ENCODE measurements at places on chromosomes 3 and 15.

DNA sequence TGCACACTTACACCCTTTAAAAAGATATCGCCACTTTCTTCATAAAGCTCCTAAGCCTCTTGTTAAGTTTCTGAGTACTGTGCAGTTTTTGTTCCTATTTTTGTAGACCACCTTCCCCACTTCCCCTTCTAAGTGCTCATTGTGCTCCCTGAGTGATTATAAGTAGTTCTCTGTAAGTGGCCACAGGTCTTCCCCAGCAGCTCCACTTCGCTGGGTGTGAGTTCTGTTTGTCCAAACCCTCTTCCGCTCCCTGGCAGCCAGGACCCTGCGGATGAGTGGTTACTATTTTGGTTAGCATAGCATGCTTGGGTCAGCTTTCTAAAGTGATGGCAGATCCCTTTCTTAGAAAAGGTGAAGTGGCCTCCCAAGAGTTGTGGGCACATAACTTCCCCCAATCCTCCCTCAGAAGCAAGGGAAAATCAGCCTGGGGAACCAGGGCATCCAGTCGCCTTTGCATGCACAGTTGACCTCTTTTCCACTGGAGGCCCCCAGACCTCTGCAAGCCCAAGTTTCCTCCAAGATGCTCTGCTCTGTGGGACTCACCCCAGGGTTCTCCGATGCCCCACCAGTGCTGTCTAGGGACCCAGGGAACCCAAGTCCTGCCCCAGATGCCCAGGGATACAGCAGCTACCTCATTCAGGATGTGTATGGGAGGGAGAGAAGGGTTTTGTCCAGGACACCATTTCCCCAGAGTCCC is 69.6 kb downstream of the ATP10A start:
- no peak for DNase-seq

DNA sequence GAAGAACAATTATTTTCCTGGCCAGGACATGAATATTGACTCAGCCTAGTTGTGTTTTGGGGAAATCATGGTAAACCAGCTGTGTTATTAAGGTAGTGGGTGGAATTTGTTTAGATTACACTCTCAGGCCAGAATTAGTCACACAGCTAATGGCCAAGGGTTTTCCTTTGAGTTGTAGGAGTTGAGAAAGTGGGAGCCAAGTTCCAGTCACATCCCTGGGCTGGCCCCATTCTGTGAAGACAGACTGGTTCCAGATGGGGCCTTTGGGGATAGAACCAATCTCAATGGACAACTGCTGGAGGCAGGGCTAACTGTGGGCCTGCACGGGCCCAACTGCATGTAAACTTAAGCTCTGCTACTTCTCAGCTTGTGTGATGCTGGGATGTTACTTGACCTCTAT is 1.4 kb upstream of the RASL12 start:
- DNase-seq = no peak

GRCh38 chr15:101156061-101156460 is 95.8 kb downstream of the CHSY1 start:
- no peak for DNase-seq

- DNase-seq = peak; percentile 58
Observed at GRCh38 chr15:98800437-98801233, 152.3 kb downstream of the IGF1R start.

GRCh38 chr3:46607603-46608028 is 4.7 kb upstream of the FAM240A start:
- DNase-seq = peak; percentile 35

- no peak for DNase-seq
Observed at GRCh38 chr15:90234096-90234988, at the start of gene GDPGP1. Gene GDPGP1, plus strand, starts transcription at chr15:90234209. Its CDS starts 6,700 bp downstream, at chr15:90240909.

DNA sequence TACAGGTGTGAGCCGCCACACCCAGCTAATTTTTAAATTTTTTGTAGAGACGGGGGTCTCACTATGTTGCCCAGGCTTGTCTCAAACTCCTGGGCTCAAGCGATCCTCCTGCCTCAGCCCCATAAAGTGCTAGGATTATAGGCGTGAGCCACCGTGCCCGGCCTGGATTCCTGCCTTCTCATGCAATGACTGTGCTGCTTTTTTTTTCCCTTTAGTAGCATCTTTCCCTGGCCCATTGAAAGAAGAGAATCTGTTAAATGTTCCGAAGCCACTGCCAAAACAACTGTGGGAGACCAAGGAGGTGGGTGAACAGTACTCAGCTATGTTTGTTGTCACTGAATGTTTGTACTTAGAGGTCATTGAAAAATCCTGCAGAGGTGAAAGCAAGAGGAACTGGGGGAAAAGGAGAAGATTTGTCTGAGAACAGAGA is 88.0 kb downstream of the CRTC3 start:
- DNase-seq = no peak

DNA sequence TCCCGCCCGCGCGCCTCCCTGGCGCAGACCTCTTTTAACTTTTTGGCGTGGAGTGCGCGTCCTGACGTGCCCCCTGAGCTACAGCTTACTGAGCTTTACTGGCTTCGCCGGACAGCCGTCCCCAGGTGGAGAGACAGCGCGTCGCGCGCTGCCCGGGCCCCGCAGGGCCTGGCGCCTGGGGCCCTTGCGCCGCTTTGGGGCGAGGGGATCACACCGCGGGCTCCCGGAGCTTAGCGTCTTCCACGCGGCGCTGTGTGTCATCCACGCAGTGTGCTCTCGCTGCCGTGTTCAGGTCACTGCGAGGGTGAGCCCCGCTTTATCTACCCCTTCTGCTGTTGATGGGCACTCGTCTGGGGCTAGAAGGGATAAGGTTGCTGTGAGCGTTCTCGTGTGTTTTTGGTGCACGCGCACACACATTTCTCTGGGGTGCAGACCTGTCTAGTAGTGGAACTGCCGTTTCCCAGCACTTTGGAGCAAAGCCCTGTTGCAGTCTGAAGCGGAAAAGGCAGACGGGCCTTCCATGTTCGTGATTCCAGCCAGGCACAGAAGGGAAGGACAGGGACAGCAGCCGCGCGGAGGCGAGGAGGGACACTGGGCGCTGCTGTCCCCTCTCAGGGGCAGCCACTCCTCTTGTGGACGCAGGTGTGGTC is 33.1 kb upstream of the ALDH1L1 start:
- no peak for DNase-seq

DNA sequence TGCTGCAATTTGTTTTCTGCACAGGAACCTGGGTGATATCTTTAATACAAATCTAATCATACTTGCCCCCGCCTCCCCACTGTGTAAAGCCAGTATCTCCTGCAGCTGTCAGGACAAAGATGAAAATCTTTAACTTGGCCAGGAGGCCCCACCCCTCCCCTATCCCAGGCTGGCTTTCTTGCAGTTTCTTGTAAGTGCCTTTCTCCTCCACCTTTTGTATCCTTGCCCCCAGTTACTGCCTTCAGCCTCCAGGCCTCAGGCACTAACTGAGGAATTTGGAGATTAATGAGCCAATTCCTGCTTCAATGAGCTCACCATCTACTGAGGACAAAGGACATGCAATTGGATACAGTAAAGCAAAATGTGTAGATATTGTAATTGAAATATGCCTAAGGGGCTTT is 6.5 kb downstream of the GCSAM start:
- DNase-seq = no peak

DNA sequence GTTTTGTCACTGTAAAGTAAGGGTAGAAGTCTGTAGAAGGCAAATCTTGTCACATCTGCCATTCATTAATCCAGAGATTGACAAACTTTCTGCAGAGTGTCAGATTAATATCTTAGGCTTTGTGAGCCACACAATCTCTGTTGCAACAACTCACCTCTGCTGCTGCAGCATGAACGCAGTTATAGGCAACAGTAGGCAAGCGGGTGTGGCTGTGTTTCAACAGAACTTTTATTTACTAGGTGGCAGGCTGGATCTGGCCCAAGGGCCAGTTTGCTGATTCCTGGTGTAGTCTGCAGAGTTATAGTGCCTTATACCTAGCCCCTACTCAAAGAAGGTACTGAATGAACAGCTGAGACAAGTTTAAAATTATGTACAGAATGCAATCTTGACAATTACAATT is 396.7 kb downstream of the FOXP1 start:
- no peak for DNase-seq

- DNase-seq = no peak
Observed at GRCh38 chr3:133092681-133093080, 54.5 kb downstream of the TMEM108 start.

- DNase-seq = no peak
Observed at GRCh38 chr3:187997490-187997889, 156.5 kb upstream of the LPP start.

DNA sequence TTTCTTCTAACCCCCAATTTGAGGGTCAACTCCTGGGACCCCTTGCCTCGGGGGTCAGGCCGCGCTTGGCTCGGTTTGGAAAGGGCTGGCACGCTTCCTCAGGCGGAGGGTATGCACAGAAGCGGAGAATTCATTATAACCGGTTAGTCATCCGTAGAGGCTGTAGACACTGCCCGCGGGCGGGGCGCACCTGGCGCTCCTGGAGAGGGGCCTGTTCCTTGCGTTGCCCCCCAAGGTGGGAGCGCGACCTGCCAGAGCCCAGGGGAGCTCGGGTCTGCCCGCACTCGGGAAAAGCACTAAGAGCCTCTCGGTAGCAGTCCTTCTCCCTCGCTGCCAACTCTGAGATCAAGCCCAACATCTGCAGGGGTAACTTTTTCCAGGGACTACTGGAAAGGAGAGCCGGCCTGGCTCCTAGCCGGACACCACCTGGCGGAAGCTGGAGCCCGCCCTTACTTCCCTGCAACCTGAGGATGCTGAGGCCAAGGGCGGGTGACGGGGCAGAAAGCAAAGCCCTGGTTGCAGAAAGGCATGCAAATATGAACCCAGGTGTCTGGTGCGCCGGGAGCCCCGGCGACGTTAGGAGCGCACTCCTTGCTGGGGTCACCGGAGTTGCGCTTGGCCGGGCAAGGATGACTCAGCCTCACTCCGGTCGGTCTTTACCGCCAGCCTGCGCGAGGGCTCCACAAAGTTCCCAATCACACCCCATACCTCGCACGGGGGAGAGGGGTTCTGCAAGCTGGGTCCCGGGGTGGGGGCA is 1.5 kb upstream of the CACNA2D3 start:
- DNase-seq = peak; percentile 33

GRCh38 chr3:51501833-51502561 is 2.2 kb upstream of the DCAF1 start:
- peak; percentile 87 for DNase-seq

DNA sequence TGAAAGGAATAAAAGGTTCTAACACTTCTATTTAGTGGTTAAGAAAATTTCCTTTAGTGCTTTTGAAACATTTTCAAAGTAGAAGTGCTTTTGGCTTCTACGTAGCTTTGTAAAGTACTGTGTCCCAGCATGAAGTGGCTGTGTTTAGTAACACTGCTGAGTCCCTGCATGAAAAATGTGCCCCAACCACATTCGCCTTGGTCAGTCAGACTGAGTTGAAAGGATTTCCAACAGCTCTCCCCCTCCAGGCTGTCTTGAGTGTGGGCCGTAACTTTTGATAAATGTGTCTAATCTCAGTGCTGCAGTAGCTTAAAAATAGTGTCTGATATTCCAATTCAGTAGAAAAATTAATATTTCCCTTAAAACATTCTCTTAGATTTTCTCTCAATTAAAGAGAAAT is 115.0 kb downstream of the NR1D2 start:
- DNase-seq = no peak

- DNase-seq = no peak
Observed at GRCh38 chr3:66237552-66237951, 16.8 kb downstream of the SLC25A26 start.

DNA sequence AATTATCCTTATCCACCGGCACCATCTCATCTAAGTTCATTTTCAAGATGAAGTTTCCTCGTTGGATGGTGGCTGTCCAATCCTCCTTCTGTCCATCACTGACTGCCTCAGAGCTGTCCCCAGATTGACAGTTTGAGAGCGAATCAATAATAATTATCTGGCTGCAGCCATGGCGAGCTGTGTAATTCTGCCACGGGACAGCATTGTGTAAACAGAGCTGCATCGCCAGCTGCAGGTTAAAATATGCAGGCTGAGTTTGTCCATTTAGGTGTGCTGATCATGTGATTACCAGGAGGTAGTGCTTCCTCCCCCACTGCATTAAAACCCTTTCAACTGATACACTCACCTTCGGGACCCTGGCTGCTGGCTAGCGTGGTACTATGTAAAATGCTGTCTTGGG is 461.9 kb upstream of the ONECUT1 start:
- DNase-seq = no peak

DNA sequence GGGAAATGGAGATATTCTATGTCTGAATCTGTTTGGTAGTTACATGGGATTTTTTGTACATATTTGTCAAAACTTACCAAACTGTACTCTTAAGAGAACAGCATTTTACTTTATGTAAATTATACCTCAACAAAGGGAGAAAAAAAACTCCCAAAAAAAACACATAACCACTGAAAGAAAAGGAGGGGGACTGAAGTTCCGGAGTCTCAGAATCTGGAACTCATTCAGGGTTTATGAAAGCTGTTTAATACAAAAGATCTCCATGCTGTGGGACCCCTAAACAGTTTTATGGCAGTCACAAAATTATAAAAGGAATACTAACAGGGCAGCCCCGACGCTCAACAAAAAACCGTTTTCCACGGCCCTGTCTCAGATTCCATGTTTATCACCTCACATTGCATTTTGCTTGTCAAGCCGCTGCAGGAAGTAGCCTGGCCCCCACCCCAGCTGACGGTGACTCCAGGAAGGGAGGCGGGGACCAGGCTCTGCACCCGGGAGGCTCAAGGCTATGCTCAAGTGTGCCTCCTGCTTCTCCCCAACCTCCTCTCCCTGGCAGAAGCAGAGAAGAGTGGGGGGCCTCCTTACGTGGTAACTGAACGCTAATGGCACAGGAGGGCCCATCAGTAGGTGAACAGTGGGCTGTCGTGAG is 29.3 kb downstream of the RFT1 start:
- no peak for DNase-seq

GRCh38 chr3:49727154-49727923 is 3.6 kb upstream of the GMPPB start:
- DNase-seq = no peak

GRCh38 chr3:89974903-89975519 is 867.6 kb downstream of the EPHA3 start:
- no peak for DNase-seq

DNA sequence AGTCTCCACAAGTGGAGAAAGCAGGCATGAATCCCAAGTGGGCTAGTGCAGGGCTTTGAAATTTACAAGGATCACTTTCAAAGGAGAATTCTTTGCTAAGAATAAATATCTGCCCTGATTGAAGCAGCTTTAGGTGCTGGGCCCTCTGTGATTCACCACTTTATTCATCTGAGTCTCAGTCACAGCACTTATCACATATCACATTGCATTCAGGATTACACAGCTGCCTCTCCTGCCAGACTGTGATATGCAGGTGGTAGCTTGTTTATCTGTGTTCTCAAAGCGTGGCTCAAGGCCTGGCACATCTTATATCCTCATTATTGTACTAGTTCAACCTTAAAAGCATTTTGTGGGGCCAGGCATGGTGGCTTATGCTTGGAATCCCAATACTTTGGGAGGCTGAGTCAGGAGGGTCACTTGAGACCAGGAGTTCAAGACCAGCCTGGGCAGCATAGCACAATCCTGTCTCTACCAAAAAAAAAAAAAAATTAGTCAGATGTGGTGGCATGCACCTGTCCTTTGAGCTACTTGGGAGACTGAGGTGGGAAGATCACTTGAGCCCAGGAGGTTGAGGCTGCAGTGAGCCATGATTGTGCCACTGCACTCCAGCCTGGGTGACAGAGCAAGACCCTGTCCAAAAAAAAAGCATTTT is 156.9 kb upstream of the EIF1B start:
- DNase-seq = no peak

- no peak for DNase-seq
Observed at GRCh38 chr3:40268802-40269524, 40.5 kb upstream of the EIF1B start.
